Fibroblast of skin of right quadriceps (primary cell): ENCODE measurements at places on chromosomes 3 and 15.

DNA sequence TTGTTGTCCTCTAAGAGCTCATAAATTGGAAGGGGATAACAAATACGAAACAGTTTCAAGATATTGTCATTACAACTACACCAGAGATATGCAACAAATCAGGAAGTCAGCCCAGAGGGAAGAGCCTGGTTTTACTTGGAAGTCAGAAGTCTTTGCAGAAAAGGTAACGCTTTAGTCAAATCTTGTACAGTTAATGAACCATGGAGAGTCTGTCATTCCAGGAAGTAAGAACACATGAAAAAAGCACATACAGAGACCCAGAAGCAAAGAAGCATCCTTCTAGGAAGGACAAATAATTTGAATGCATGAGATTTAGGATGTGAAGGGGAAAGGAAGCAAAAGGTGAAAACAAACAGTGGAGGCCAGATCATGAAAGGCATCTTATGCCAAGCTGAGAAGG is 19.6 kb downstream of the DYNC1LI1 start:
- DNase-seq: no peak

- DNase-seq: peak; percentile 94
Measured at GRCh38 chr3:12308517-12308916, 19.6 kb downstream of the PPARG start.

DNA sequence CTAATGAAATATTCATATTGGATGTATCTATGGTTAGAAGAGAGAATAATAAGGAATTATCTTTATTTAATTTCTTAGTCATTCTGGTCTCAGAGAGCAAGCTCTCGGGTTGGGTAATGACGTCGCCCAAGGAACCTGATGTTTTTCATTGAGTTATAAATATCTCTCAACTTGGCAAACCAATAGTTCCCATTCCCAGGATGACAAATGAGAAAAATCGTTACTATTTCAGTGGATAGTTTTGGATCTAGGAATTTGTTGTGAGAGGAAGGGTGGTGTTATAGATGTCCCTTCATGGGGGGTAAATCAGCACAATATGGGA is 162.9 kb upstream of the NR2E3 start:
- peak; percentile 51 for DNase-seq

DNA sequence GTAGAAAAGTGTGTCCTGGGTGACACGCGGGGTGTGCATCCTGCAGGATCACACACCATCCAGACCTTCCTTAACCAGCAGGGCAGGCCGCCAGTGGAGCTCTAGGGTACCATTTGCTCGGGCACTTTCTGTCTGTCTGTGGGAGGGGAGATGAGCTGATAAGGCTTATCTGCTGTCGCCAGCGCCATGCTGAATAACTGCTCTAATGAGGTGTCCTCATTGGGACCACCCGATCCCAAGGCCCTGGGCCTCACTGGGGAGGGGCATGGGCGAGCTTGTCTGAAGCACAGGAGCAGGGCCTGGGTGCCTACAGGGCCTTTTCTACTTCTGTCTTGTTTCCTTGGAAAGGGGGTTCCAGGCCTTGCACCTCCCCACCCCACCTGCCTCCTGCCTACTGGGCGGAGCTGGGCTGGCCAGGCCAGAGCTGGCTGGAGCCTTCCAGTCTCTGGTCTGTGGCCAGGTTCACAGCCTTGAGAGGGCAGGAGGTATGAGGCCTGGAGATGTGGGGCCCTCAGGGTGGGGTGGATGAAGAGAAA is 2.5 kb upstream of the GATA2 start:
- no peak for DNase-seq

GRCh38 chr3:123723070-123723469 is 138.2 kb upstream of the HACD2 start:
- no peak for DNase-seq

GRCh38 chr15:63528138-63528659 is 23.8 kb downstream of the USP3 start:
- no peak for DNase-seq

DNA sequence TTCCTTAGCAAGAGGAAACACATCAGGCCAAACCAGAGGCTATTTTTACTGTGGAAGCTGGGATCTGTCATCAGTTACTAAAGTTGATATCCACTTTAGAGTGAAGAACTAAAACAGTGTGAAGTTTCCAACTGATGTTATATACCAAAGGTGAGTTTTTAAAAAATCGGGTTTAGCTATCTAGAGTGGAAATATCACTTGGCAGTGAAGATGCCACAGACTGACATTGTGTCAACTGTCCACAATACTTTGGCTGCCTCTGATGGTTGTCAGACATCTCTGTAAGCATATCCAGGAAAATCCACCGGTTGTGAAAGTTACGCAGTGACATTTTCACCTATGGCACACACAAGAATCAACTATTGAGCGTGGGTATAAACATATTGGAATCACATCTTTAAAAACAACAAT is 9.2 kb downstream of the ZIC1 start:
- DNase-seq: no peak

DNA sequence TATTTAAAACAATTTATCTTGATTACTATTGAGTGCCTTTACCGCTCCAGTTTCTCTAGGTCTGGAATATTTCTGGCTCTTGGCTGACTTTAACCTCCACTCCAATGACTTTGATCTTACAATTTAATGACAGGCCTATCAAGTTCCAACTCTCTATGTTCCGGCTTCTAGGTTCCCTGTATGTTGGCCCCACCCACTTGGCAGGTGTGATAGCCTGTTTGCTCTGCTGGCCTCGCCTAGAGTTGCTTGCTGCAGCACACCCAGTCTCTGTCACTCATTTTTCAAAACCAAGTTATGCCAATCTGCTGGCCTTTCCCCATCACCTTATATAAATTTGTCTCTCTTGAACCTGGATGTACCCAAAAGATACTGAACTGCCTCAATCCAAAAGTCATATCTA is 428.0 kb downstream of the ROBO1 start:
- no peak for DNase-seq

DNA sequence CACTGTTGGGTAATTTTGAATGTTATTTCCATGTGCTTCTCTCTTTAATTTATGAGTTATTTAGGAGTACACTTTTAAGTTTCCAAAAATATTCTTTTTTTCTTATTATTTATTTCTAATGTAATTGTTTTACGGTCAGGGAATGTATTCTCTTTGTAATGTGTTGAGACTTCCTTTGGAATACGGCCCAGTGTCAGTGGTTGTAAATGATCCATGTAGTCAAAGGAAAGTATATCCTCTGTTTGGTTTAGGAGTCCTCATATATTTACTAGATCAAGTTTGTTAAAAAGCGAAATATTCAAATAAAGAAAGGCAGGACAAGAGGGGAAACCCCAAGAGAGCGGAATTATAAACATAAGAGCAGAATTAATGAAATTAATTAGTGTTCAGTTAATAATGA is 49.0 kb upstream of the ADGRG7 start:
- no peak for DNase-seq

- no peak for DNase-seq
Measured at GRCh38 chr15:67937153-67937761, 97.4 kb upstream of the RNU6-1 start.

GRCh38 chr15:50189633-50190032 is 7.6 kb downstream of the SLC27A2 start:
- no peak for DNase-seq

DNA sequence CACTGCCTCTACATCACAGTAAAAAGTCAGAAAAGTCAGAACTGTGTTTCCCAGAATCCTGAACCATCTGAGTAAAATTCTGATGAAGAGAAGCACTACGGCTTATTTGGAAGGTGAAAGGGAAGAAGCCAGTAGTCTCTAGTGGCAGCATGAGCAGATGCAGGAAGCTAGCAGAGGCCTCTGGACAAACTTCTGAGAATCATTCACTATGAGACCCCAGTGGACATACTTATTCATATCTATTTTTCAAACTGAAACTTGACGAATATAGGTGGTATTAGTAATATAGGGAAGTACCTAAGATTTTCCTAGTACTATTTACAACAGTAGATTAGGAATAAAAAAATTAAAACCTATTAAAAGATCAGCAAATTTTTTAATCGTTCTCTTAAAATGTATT is 272.8 kb upstream of the TTC14 start:
- no peak for DNase-seq
